ENCODE measurements at places on chromosomes 2 and 18.

DNA sequence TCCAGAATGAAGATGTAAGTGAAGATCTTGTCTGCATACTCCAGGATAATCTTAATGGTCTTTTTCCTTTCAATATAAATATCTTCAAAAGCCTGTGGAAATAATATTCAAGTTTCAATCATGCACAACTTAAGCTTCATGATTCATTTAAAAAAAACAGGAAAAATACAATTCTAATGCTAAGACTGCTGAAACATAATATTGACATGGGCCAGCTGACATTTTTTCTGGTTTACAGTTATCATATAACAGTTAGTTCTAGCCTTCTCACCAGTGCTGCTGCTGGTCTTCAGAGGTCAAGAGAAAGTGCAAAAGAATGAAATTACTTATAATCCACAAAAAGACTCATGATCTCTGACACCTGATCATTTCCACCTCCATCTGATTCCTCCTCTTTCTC is 110.4 kb upstream of the SCN1A start:
- DNase-seq, result no peak

- no peak for DNase-seq
These were observed 75.4 kb downstream of the EXOC6B start for GRCh38 chr2:72750466-72750865.

- no peak for DNase-seq
These were observed 39.3 kb downstream of the RAB10 start for GRCh38 chr2:26072925-26073768.

GRCh38 chr2:137947728-137948336 is 16.4 kb upstream of the HNMT start:
- DNase-seq, result no peak

- no peak for DNase-seq
These were observed 2.9 kb downstream of the AGPS start for GRCh38 chr2:177395351-177396065.

DNA sequence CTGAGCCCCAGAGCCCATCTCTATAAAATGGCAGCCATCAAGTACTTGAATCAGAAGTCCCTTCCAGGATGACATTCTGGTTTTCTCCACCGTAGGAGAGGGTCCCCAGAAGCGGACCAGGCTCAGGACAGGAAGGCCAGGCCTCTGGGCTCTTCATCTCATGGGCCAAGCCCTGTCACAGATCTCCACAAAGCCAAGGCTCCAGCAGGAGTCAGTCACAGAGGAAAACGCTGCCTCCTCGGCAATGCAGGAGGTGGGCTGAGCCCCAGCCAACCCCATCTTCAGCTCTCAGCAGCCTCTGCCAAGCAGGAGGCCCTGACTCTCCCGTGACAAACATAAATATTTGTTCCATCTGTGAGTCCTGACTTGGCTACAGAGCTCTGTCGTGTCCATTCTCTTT is 39.4 kb upstream of the GPAT2 start:
- no peak for DNase-seq

- no peak for DNase-seq
These were observed 67.7 kb downstream of the CLIP4 start for GRCh38 chr2:29182920-29183319.

DNA sequence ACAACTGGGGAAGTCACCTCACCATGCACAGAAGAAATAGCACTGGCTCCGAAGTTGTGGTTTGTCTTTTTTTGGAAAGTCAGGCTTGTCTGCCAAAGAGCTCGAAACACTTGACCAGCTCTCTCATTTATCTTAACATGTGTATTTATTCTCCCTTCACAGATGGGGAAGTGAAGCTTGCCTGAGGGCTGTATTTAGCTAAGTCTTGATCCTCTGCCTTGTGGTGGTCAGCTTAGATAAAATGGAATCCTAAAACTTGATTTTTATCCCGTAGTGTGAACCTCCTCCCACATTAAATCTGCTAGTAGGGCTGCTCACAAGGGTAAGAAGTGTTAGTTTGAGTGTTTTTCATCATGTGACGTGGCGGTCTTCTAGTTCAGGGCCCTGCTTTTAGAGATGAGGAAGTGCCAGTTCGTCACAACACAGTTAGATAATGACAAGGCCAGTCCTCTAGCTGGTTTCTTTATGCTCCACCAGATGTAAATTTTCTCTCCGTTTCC is 89.7 kb downstream of the TMEM247 start:
- no peak for DNase-seq

- DNase-seq, result no peak
These were observed 679.0 kb upstream of the ACVR2A start for GRCh38 chr2:147165697-147166382.

DNA sequence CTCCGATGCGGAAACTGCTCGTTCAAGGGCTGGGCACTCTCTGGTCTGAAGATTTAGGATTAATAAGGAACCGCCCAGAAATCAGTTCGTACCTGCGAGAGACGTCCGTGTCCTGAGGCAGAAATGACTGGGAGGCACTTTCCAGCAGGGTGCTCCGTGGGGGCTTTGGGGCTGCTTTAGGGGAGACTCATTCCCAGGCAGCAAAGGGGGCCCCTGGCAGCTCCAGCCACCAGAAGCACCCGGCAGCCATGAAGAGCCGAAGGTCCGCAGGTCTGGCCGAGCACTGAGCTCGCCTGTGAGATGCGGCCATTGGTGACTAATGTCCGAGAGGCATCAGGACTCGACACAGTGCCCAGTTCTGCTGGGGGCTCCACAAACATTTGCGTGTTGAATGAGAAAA is 20.9 kb downstream of the KCNG2 start:
- DNase-seq, result no peak

- no peak for DNase-seq
These were observed 17.5 kb upstream of the RANBP2 start for GRCh38 chr2:108701806-108702205.

DNA sequence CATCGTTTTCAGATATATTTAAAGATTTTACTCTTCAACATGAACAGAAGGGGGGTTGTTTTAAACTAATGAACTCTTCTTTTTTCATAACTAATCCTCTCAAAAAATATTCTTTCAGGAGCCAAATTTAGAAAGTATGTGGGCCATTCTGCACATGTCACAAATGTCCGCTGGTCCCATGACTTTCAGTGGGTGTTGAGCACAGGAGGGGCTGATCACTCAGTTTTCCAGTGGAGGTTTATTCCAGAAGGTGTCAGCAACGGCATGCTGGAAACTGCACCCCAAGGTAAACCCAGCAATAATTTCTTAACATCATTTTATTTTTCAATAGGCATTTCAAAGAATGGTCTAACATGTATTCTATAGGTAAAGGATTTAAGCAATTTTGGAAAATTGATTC is 136.0 kb downstream of the EML6 start:
- DNase-seq, result no peak

DNA sequence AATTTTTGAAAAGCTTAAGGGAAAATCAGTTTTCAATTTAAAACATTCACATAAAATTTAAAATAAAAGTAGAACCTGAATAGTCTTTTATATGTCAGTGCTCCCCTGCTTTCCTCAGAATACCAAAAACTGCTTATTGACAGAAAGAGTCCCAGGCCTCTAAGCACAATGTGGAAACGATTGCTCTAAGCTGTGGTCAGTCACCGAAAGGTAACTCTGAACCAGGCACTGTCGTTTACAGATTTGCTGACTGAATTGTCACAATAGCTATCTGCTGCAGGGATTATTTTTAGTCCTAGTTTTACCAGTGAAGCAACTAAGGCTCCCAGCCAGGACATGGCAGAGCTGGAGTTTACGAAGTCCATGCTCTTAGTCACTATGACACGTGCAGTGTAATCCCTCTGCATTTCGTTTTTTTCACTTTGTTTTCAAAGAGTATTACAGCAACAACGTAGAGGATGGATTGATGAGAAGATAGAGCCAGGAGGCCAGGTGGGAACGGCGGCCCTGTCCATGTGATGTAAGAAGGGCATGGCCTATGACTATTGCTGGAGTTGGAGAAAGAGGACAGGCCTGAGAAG is 28.1 kb upstream of the TMEM247 start:
- DNase-seq, result no peak

- DNase-seq, result no peak
These were observed 1367.4 kb upstream of the ACVR2A start for GRCh38 chr2:146477383-146477782.

GRCh38 chr2:182015334-182016109 is 29.9 kb downstream of the PPP1R1C start:
- no peak for DNase-seq

DNA sequence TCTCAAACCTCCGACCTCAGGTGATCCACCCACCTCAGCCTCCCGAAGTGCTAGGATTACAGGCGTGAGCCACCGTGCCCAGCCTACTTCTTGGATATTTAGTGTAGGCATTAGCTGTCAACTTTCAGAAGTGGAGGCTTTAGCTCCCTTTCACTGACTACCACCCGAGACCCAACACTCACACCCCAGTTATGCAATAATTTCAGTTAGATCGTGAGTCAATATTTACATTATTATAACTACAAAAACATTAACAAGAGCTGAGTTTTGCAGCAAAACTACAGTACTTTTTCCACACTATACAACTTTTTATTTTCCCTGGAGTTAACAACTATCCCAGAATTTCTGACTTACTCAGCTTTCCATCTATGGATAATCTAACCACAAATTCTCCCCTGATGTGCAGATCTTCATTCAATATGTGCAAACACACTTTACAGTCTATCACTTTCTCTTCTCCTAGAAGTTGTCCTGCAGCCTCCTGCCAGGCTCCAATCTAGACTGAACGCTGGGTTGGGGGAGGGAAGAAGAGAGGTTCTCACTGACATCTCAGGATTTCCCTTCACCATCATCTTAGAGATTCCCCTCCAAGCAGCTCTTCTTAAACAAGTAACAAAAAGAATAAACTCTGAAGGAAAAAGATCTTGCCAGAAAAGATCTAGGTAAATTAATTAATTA is 10.1 kb downstream of the TBC1D8 start:
- no peak for DNase-seq

- DNase-seq, result no peak
These were observed 47.5 kb downstream of the KDM3A start for GRCh38 chr2:86488561-86489250.

DNA sequence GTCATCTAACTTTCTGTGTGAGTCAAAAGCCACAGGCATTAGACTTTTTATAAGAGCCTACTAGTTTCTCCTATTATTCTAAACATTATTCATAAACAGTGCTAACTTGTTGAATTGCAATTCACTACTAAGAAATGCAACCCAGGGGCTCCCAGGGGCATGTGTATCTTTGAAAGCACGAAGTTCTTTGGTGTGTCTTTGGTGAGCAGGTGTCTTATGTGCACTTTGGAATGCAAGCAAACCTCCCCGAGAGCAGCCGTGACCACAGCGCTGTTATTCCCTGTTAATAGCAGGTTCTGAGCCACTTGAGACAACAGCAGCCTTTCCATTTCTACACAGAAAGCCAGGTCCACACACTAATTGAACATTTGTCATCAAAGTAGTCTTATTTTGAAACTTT is 123.5 kb downstream of the PRKRA start:
- no peak for DNase-seq

DNA sequence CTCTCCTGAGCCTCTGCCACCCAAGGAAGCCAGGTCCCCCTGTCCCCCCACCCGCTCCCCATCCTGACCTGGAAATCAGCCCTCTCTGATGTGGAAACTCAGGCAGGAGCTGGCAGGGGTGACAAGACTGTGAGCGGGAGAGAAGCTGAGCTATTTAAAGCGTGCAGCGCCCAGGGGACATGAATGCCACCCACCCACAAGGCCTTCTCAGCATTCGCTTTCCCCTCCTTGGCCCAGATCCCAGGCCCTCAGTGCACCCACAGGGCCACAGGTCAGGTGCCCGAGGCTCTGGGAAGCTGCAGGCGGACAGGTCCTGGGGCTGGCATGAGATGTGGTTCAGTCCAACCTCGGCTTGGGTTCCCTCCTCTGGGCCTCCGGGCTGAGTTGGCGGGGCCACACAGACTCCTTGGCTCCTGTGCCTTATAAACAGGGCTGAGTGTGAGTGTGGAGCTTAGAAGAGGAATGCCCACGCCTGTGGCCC is 168.3 kb downstream of the SMAD7 start:
- DNase-seq, result no peak

GRCh38 chr18:6781142-6781714 is 51.7 kb downstream of the ARHGAP28 start:
- no peak for DNase-seq

GRCh38 chr18:6239716-6240115 is 175.0 kb downstream of the L3MBTL4 start:
- no peak for DNase-seq
